Cortex of kidney (tissue), 1 donor: ENCODE measurements at places on chromosomes 11 and 22.

DNA sequence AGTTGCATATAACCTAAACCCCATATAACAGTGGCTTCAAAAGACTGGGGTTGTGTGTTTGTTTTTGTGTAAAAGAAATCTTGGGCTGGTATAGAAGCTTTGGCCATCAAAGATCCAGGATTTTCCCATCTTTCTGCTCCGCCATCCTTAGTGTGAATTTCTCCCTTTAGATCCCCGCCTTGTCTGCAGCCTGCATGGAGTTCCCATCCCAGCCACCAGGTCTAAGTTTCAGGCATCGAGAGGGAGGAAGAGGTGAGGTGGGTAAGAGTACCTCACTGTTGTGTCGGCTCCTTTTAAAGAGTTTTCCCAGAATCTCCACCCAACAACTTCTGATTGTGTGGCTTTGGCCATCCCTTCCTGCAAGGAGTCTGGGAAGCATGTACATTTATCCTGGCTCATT, 195.5 kb upstream of the SORL1-AS1 start:
- DNase-seq, result no peak

DNA sequence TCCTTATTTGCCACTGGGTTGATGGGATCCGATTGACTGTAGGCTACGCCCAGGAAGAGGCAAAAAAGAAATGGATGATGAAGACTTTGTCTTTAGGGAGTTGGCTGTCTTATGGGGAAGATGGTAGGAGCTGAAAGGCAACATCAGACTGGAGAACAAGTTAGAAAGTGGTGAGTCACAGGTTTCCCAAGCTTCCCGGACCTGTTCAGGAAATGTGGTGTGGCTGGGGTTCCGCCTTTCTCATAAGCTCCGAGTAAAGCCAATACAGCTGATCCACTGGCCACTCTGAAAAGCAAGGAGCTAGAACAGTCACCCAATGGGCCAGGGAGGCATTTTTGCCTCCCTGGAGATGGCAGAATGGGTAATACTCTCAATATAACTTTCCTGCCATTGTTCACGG, 194.5 kb downstream of the SNX19 start:
- DNase-seq, result no peak

DNA sequence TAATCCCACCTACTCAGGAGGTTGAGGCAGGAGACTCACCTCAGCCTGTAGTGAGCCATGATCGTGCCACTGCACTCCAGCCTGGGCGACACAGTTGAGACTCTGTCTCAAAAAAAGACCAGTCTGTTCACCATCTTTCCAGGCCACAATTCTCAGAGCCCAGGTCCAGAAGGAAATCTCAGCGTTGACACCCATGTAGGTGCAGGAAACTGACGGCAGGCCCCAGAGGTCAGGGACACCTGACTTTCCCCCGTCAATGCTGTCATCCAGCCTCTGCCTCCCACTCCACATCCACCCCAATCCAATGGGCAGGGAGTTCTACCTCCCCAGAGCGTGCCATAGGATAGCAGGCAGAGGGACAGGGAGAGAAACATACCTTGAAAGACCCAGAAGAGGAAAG, 5.9 kb upstream of the GRK2 start:
- no peak for DNase-seq

GRCh38 chr22:48948575-48949170, 879.0 kb downstream of the BRD1 start:
- no peak for DNase-seq

- no peak for DNase-seq
Observed at GRCh38 chr22:44586999-44587736, 89.1 kb upstream of the RTL6 start.

DNA sequence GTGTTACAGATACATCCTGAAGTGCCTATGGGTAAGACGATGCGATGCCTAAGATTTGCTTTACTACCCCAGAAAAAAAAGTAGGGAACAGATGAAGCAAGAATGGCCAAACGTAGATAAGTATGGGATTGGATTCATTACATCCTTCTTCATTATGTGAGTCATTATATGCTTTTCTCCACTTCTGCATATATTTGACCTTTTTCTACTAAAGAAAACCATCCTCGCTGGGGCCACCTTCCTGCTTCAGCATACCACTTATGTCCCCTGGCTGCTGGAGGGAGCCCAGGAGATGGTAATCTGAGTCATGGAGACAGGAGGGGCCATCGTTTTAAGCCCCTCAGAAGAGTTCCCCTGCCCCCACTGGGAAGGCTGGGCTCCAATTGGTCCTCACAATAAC, 14.4 kb upstream of the KLHL35 start:
- DNase-seq, result no peak

DNA sequence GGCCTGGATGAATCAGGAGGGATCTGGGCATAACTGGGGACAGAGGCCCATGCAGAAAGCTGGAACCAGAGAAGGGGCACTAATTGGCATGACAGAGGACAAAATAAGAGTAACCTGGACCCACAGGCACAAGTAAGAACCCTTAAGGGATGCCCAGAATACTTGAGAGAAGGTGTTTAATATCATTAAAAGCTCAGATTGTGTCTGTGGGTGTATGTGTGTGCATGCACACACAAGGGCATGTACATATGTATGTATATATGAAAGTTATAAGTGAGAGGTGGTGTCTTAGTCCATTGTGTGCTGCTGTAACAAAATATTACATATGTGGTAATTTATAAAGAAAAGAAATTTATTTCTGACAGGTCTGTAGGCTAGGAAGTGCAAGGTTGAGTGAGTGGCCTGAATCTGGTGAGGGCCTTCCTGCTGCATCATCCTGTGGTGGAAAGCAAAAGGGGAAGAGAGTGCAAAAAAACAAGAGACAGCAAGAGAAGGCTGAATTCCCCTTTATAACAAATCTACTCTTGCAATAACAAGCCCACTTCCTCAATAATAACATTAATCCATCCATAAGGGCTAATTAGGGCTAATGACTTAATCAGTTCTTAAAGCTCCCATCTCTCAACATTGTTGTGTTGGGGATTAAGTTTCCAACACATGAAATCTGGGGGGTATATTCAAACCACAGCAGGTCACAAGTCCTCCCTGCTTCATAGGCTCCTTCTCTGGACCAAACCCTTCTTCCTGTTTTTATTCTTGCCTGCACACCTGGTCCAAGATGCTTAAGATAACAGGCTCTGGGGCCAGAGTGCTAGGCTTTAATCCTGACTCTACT, 68.3 kb upstream of the POU2AF2 start:
- no peak for DNase-seq

- DNase-seq, result no peak
Observed at GRCh38 chr11:58905721-58906547, 33.4 kb upstream of the GLYATL1 start.

GRCh38 chr22:37896181-37896592, 9.9 kb upstream of the MICALL1 start:
- no peak for DNase-seq

DNA sequence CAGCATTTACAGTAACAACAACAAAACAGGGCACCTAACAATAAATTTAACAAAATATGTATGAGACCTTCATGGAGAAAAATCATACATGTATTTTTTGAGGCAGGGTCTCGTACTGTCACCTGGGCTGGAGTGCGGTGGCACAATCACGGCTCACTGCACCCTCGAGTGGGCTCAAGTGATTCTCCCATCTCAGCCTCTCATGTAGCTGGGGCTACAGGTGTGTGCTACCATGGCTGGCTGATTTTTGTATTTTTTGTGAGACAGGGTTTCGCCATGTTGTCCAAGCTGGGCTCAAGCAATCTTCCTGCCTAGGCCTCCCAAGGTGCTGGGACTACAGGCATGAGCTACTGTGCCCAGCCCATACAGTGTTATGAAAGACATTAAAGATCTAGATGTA, 278.1 kb downstream of the SWAP70 start:
- no peak for DNase-seq

DNA sequence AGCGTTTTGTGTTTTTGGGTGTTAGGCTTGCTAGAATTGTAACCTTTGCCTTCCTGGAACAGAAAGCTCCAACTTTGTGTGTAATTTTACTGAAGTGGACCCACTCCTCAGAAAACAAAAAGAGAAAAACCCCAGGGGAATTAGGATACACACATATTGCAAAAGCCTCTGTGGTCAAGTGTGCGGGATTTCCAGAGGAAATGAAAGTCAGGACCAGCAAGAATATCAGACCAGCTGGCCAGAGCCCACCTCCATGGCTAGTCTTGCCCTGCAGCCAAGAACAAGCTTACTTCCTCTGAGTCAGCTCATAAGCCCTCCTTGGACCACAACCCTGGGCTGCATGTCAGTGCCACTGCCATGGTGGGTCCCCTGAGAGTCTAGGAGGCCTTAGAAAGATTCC, 37.0 kb upstream of the FTH1 start:
- DNase-seq, result no peak

- no peak for DNase-seq
Observed at GRCh38 chr11:16363706-16364105, 7.4 kb upstream of the SOX6 start.
